Non-pigmented ciliary epithelial cell (primary cell): ENCODE measurements at places on chromosomes 11 and 22.

- no peak for DNase-seq
Observed at GRCh38 chr11:70312401-70313357, 42.2 kb downstream of the PPFIA1 start.

- DNase-seq, result no peak
Observed at GRCh38 chr11:63767267-63767564, 1.4 kb downstream of the ZFTA start.

GRCh38 chr11:59173080-59173963 is 1.4 kb downstream of the DTX4 start:
- no peak for DNase-seq

DNA sequence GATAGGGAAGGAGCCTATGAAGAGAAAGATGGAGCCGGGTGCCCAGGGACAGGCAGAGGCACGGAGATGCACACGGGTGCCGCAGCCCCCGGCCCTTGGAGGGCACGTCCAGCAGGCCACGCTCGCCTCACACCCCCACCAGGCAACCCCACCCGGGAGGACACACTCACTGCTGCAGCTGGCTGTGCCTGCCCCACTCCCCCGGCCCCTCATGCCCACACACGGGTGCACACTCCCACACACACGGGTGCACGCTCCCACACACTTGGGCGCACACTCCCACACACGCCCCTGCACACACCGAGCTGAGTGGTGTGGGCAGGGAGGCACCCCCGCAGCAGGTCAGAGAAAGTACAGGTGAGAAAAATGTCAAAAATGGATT is 1.1 kb downstream of the MOB2 start:
- no peak for DNase-seq

- DNase-seq, result no peak
Observed at GRCh38 chr11:125090816-125091215, 20.6 kb downstream of the TMEM218 start.

GRCh38 chr11:6489306-6489705 is 7.8 kb upstream of the DNHD1 start:
- DNase-seq, result no peak

GRCh38 chr22:47393191-47393590 is 630.7 kb downstream of the TBC1D22A start:
- DNase-seq, result no peak

GRCh38 chr22:48567213-48567975 is 1260.3 kb downstream of the BRD1 start:
- no peak for DNase-seq

- no peak for DNase-seq
Observed at GRCh38 chr11:117905524-117905923, 23.7 kb downstream of the TMPRSS13 start.

- no peak for DNase-seq
Observed at GRCh38 chr11:60809249-60809648, 24.1 kb downstream of the MS4A10 start.
